ENCODE measurements at places on chromosomes 12 and 14.

DNA sequence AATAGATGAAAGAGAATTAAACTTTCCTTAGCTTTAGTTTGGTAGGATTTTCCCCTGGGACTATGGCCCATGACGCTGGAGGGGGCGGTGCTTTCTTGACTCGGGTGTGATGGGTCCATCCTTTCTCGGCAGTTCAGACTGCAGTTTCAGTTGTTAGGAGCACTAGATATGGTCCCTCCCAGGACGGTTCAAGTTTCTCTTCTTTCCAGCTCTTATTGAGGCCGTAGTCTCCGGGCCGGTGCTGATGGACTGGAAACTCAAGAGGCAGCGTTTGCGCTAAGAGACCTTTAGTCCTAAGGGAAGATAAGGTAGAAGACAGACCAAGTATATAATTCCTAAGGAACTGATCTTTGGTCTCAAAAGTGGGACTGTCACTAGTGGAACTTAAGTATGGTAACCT, 111.2 kb downstream of the RIN3 start:
- no peak for DNase-seq

- peak; percentile 36 for DNase-seq
These were observed 239.1 kb downstream of the SSPN start for GRCh38 chr12:26434299-26435068.

GRCh38 chr12:115355301-115355700, 671.3 kb upstream of the TBX3 start:
- no peak for DNase-seq

DNA sequence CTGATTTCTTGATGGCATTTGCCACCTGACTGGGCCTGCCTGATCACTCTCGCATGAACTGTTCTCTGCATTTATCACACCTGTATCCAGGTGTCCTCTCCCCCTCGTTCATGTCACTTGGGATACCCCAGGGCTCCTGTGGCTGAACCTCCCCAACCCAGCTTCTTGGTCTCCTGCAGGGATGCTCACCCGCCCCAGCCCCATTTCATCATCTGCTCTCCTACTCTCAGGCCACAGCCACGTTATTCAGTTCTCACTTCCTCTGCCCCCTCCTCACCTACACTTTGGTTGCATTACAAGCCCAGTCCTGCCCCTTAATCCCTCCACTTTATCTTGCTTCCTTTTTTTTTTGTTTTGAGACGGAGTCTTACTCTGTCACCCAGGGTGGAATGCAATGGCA, 35.5 kb downstream of the TMBIM6 start:
- DNase-seq = no peak

GRCh38 chr14:61730756-61731373, 31.4 kb upstream of the SNAPC1 start:
- no peak for DNase-seq

DNA sequence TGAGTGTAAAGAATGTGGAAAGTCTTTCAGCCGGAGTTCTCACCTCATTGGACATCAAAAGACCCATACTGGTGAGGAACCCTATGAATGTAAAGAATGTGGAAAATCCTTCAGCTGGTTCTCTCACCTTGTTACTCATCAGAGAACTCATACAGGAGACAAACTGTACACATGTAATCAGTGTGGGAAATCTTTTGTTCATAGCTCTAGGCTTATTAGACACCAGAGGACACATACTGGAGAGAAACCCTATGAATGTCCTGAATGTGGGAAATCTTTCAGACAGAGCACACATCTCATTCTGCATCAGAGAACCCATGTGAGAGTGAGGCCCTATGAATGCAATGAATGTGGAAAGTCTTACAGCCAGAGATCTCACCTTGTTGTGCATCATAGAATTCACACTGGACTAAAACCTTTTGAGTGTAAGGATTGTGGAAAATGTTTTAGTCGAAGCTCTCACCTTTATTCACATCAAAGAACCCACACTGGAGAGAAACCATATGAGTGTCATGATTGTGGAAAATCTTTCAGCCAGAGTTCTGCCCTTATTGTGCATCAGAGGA, 25.1 kb upstream of the ZNF268 start:
- no peak for DNase-seq

GRCh38 chr12:11739980-11740577, 90.6 kb downstream of the ETV6 start:
- no peak for DNase-seq

DNA sequence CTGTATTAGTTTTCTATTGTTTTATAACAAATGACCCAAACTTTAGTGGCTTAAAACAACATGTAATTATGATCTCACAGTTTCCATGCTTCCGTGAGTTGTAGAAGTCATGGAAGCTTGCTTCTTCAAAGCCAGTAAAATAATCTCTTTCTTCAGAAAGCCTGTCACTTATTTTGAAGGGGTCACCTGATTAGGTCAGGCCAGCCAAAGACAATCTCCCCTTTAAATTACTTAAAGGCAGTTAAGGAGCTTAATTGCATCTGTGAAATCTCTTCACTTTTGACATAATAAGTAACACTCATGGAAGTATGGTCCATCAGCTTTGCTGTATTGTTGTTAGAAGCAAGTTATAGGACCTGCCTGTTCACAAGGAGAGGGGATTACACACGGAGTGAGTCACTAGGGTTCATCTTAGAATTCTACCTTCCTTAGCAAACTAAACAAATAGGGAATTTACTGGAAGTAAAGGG, 89.8 kb downstream of the FAR2 start:
- DNase-seq = no peak

DNA sequence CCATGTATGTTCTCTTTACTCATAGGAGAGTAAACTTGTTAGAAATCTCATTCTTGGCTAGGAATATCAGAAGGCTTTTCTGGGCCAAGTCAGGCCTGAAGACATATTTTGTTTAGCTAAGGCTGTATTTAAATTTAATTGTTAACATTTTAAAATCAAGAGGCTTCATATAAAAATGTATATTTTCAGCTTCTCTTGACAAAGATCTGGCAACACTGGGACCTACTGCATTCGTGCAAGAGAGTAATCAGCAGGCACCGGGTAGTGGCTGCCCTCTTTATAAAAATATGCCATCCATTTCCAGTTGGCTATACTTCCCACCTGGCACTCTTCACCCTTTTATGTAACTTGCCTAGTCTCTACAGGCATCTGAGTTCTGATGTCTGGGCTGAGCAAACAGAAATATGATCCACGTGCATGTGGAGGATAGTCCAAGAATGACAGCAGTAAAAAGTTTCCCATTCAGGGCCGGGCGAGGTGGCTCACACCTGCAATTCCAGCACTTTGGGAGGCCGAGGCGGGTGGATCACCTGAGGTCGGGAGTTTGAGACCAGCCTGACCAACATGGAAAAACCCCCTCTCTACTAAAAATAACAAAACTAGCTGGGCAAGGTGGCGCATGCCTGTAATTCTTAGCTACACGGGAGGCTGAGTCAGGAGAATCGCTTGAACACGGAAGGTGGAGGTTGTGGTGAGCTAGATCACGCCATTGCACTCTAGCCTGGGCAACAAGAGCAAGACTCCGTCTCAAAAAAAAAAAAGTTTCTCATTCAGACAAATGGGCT, 2.0 kb upstream of the SOS2 start:
- DNase-seq = no peak

DNA sequence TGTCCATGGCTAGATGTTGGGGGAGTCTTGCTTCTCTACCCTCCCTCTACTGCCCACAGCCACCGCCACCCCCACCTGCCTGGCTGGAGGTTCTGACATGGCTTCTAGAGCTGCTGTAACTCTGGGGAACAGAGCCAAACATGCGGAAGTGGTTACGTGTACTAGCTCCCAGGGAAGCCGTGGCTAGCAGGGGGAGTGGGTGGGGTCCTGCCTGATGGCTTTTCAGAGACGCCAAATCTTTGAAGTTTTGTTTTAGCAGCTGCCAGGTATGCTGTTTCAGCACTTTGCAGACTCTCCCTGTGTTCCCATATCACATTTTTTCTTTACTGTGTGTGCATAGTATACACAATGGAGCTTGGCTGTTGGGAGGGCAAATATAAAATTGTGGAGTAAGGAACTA, 150.3 kb downstream of the TGFB3 start:
- DNase-seq = no peak

- no peak for DNase-seq
These were observed 7.8 kb downstream of the ADIPOR2 start for GRCh38 chr12:1698720-1699119.

- DNase-seq = no peak
These were observed 29.3 kb downstream of the DHRS2 start for GRCh38 chr14:23665302-23666016.

Data from hepatic stellate cell (primary cell).